Fibroblast of lung (primary cell): ENCODE measurements at places on chromosomes 5 and 9. TPM values are rescaled to one million over a fixed set of nuclear protein-coding genes. Genes with fewer than 3 reads are reported as not detected.

Gene NUTM2F
- not detected in 2 replicates for polyA plus RNA-seq

Gene LHX3
- polyA plus RNA-seq = not detected in 2 replicates

Gene PCDHB16
- 0.54 and 1.5 TPM in 2 replicates for polyA plus RNA-seq

Gene NDFIP1
- 42.5 and 55.8 TPM in 2 replicates for polyA plus RNA-seq

Gene SARDH
- 0.49 and 2.5 TPM in 2 replicates for polyA plus RNA-seq
